Coronary artery (tissue), 2 donors: ENCODE measurements at places on chromosomes 16 and 17.

DNA sequence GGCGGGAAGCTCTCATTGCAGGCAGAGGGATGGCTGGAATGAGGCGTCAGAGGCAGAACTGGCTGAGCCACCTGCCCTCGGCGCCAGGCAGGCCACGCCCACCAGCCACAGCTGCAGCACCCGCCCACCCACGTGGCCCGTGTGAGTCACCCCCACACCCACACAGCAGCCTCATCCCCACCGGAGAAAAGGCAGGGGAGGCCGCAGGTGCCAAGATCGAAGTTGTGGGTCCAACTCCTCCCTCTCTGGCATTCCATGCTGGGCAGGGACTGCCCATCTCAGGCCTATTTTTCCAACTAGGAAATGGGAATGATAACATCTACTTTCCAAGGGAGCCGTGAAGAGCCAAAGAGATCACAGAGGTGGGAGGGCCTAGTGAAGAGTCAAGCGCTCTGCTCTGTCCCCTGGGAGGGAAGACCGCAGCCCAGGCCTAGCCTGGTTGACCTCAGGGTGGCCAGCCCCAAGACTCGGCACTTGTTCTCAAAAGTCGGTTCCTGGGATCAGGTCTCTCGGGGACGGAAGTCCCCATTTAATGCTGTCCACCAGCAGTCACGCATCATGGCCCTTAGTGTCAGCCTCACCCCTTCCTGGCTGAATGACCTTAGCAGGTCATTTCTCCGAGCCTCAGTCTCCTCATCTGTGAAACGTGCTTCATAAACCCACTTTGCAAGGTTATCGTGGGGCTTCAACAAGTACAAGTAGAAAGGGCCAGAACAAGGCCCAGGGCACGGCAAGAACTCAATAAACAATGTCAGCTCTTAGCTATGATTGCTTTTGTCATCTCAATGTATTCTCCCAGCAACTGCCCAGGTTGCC is at the start of gene TRPV3:
TRPV3 (minus strand) TSS at position 45 of the 816 bp plus-strand sequence. CDS start 2,962 bp downstream, outside the sequence.
- no peak for DNase-seq

- no peak for DNase-seq
These were observed 926 bp downstream of the MYH10 start for GRCh38 chr17:8629371-8630226.

- DNase-seq: no peak
These were observed 83.1 kb downstream of the TNRC6C start for GRCh38 chr17:78041386-78042179.

- DNase-seq: no peak
These were observed 221.1 kb downstream of the MRTFB start for GRCh38 chr16:14292051-14292825.

DNA sequence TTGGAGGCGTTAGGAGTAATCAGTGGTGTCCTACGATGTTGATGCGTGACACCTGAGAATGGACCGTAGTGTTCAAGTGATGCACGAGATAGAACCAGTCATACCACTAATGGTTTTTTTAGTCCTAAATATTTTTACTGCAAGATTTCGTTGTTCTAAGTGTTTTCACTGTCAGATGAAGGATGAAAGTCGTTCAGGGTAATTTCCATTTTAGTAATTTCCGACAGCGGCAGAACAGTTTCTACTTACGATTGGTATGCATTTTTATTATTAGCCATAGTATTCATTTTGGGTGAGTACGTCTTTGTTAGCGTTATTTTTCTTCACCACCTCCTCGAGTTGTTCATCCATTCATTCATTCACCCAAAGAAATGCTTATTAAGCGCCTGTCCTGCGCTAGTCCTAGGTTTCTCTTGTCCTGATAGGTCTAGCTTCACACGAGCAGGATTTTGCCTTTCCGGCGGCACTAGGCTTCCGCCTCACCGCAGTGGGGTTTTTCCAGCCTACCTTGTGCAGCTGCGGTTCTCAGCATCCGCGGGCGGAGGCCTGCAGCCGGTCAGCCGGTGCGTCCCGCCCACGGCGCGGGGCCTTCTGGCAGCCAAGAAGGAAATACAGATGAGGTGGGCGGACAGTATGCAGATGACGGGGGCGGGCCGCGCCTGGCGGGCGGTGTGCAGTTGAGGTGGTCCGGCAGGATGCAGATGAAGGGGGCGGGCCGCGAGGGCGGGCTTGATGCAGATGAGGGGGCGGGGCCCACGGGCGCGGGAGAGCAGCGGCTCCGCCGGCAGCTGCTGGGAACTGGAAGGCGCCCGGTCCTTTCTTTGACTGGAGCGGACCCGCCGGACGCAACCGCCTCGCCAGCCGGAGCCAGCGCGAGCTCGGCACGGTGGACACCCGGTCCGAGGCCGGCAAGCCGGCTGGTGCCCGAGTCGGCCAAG is 146.4 kb downstream of the SPECC1 start:
- DNase-seq: peak; percentile 98

GRCh38 chr17:78294776-78295175 is 63.3 kb downstream of the TMEM235 start:
- DNase-seq: no peak

DNA sequence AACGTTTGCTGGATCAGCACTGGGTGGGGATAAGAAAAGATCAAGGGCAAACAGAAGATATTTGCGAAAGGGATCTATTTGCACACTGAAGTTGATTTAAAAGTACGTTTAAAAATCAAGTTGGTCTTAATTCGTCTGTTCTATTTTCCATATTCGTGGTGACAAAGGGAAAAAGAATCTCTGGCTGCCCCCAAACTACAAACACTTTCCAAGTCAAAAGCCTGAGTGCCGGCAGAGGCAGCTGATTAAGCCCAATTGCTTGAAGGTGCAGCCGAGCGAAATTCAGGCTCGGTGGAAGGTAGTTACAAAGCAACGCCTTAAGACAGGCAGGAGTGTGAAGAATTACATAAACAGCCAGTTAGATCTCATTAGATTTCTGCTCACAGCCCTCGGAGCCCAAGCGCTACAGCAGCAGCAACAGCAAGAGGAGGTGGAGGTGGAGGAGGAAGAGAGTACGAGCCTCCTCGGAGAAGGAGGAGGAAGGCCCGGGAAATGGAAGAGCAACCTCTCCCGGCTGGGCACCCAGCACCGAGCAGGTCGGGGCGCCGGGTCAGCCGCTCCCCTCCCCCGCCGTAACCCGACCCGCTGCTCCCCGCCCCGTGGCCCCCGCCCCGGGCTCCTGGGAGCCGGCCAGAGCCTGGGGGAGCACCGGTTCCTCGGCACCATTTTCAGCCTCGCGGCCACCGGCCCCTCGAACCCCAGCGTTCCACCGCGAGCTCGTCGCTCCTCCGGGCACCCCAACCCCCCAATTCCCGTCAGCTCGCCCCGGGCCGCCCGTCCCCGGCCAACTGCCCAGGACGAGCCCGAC is 890 bp downstream of the TOB1 start:
- DNase-seq: no peak

- peak; percentile 86 for DNase-seq
These were observed at the start of gene WIPI1 for GRCh38 chr17:68457168-68457538. Gene WIPI1, minus strand, starts transcription at chr17:68457496. Its CDS starts 75 bp downstream, at chr17:68457421.

- DNase-seq: peak; percentile 87
These were observed 7.9 kb downstream of the PNPO start for GRCh38 chr17:47949197-47949759.

GRCh38 chr17:17754719-17755686 is 73.7 kb downstream of the RAI1 start:
- DNase-seq: no peak

DNA sequence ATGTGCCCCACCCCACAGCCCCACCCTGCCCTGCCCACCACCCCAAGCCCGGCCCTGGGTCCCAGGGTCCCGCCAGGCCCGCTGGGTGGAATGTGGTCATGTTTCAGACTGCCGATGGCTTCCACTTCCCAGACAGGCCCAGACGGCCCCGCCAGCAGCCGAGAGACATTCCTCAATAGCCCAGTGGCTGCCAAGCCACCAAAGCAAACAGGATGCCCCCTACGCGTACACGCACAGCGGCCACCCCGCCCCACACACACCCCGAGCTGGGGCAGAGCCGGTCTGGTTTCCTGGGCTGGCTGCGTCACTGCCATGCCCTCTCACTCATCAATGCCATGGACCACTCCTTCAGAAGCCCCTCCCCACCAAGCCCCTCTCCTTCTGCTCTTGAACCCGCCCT is 1.2 kb upstream of the KRT17 start:
- no peak for DNase-seq

DNA sequence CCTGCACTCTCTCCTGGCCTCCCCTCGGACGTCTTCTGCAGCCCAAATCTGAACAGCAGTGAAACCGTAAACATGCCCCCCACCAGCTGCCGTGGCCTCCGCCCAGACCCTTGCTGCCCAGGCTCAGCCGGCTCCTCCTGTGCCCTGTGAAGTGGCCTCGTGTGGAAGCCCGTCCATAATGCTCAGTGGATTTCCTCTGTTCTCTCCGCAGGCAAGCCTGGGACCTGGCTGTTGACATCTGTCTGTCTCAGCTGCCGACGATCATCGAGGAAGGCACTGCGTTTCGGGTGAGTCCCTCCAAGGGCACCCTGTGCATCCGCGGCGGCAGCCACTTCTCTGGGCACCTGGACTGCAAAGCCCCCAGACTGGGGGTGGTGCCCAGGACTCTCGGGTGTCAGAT is 153.9 kb upstream of the CHMP6 start:
- no peak for DNase-seq

GRCh38 chr16:54594601-54595391 is 308.2 kb upstream of the IRX3 start:
- DNase-seq: no peak

DNA sequence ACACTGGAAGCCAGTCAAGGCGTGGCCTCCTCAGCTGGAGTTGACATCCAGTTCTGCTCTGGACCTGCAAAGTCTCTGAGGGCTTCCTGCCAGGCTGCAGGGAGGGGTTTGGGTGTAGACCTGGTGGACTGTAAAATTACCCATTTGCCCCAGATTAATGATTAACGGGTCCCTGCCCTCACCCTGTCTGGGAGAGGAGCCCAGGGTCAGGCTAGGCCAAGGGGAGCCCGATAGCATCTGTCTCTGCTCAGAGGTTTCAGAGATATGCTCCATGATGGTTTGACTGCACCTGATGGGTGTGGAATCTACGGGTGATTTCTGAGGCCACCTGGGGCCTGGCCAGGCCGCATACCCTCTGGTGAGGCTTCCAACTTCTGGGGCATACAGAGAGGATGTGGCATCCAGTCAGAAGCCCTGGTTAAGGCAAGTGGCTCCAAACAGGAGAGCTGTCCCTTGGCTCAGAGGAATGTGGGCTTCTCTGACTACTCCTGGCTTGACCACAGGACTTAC is 11.2 kb downstream of the PPY start:
- no peak for DNase-seq

DNA sequence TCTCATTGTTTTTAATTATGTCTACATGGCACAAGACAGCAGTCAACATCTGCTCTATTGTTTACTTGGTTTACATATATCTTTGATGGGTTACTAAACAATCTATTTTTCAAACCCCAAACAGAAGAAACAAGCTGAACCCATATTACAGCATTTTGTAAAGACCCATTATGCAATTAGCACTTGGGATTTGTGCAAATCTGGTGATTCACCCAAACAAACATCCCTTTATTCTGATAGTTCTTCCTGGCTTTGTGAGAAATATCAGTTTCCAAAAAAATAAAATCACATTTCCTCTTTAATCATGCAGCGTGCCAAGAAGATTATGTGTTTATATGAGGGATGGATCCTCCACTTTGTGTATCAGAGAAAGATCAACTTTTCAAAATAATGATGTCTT is 16.8 kb upstream of the RBFOX1 start:
- no peak for DNase-seq

GRCh38 chr17:37483311-37484039 is 6.2 kb upstream of the DUSP14 start:
- no peak for DNase-seq

DNA sequence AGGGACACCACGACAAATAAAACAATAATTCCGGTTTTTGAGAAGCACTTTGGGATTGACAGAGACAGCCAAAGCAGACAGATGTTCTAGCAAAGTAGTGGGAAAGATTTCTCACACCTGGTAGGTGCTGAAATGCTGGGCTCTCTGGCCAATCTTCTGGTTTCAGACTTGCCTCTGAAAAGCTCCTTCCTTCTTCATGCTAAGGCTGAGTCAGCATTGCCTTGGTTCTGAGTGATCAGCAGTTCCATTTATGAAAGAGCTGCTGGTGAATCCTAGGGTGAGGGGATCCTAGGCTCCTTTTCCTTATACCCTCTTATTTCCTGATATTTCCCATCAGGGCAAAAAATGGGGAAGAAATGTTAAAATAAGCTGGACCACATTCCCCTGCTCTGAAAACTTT is 268.7 kb upstream of the SALL1 start:
- DNase-seq: no peak

DNA sequence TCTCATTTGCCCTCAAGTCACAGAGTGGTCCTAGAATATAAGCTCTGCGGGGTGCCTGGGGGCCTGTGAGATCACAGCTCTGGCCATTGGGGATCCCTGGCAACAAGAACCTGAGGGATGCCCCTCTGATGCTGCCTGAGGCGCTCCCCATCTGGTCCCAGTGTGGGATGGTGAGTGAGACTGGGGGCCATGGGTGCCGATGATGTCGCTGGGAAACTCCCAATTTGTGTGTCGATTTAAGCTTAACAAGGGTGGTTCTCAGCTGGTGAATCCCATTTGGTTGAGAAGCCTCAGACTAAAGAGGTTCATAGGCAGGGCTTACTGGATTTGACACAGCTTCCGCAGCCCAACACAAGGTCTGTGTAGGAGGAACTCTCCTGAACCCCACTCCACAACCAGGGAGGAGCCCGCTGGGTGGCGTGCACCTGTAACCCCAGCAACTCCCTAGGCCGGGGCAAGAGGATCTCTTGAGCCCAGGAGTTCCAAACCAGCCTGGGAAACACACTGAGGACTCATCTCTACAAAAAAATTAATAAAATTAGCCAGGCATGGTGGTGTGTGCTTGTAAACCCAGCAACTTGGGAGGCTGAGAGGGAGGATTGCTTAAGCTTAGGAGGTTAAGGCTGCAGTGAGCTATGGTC is 63.7 kb upstream of the SIAH1 start:
- DNase-seq: no peak

DNA sequence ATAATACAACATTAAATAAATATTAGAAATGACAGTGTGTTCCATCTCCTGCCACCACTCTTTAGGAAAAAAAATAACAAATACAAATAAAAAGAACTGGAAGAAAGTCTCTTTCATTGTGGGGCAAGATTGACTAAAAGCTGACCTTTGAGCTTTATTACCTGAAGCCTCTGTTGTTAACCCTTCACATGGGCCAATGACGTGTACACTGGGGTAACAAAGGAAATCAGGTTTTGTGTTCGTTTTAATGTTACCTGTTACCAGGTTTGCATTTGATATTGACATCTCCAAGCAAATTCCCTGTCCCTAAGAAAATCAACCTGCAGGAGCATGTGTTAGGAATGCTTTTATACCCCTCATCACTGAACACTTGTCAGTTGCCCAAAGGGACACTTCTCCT is 39.0 kb downstream of the NLK start:
- no peak for DNase-seq

GRCh38 chr16:75362846-75363245 is 70.5 kb downstream of the CFDP1 start:
- DNase-seq: no peak
